ENCODE measurements at places on chromosomes 16 and 17. TPM values are rescaled to one million over a fixed set of nuclear protein-coding genes. Genes with fewer than 3 reads are reported as not detected.

P2RX5 gene
- 1.5 TPM for polyA plus RNA-seq

PRAC1 gene
- not detected for polyA plus RNA-seq

NECAB2 gene
- 2.2 TPM for polyA plus RNA-seq

UTS2R gene
- polyA plus RNA-seq, result 0.57 TPM

- DNase-seq, result no peak
These were observed 6.8 kb upstream of the NOTUM start for GRCh38 chr17:81967533-81968395.

- no peak for DNase-seq
These were observed 338.5 kb downstream of the MAF start for GRCh38 chr16:79261944-79262552.

GRCh38 chr16:3183445-3184139 is 4.4 kb upstream of the OR1F1 start:
- no peak for DNase-seq

DNA sequence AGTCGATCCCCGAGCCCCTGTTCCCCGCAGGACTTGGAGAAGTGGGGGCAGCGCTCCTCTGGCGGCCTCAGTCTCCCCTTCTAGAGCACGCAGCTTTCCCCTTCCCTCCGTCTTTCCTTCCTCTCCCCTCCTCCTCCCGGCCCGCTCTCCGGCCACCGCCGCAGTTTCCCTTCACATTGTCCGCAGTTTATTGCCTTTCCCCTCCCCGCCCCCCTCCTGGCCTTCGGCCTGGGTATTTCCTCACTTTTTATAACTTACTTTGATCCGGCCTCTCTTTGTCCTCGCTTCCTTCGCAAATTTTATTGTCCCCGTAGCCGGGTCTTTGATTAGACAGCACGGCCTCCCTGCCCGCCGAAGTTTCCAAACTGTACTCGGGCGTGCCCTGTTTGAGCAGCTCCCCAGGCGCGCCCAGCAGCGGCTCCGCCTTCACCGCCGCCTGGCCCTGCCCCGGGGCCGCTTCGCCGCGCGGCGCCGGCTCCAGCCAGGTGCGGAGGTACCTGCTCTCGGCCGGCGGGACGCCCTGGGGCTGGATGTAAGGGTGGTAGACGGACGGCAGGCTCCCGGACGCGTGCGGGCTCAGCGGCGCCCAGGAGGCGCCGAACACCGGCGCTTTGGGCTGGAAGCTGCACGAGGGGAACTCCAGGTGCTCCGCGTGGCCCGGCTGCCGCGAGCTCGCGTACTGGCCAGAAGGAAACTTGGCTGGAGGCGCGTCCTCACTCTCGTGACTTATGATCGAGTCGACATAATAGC is 488 bp downstream of the HOXB9 start:
- no peak for DNase-seq

GRCh38 chr16:12390074-12390605 is 413.5 kb downstream of the CPPED1 start:
- DNase-seq, result no peak

GRCh38 chr17:82088838-82089722 is 9.0 kb downstream of the FASN start:
- DNase-seq, result no peak

DNA sequence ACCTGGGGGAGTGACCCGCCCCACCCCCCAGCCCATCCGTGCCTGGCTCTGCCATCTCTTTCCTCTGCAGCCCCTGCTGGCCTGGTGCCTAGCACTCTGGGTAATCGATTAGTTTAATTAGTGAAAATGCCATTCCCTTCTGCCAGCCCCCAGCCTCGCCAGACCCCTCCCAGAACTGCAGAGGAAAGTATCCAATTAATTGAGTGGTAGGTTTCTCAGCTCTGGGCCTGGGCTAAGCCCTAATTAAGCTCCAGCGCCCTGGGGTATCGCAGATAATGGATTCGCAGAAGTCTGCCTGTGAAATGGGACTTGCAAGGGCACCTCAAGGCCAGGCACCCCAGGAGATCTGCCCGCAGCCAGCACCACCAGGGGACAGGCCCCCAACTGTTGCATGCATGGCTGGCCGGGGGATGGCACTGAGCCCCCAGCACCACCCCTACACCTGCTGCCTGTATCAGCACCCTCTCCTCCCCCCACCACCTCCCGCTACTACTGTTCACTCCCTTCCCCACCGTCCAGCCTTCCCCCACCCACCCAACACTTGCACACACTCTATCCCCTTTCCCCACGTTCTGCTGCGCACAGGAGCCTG is 19.7 kb upstream of the SPPL2C start:
- no peak for DNase-seq

GRCh38 chr17:8725881-8726876 is 18.5 kb downstream of the CCDC42 start:
- DNase-seq, result no peak

- no peak for DNase-seq
These were observed 389.8 kb downstream of the HS3ST3B1 start for GRCh38 chr17:14690704-14691103.

GRCh38 chr16:49487746-49488145 is 114.1 kb downstream of the C16orf78 start:
- DNase-seq, result no peak

- no peak for DNase-seq
These were observed 60.8 kb downstream of the WIPI1 start for GRCh38 chr17:68396226-68397107.

- no peak for DNase-seq
These were observed 513 bp upstream of the TBX21 start for GRCh38 chr17:47732399-47733046.

DNA sequence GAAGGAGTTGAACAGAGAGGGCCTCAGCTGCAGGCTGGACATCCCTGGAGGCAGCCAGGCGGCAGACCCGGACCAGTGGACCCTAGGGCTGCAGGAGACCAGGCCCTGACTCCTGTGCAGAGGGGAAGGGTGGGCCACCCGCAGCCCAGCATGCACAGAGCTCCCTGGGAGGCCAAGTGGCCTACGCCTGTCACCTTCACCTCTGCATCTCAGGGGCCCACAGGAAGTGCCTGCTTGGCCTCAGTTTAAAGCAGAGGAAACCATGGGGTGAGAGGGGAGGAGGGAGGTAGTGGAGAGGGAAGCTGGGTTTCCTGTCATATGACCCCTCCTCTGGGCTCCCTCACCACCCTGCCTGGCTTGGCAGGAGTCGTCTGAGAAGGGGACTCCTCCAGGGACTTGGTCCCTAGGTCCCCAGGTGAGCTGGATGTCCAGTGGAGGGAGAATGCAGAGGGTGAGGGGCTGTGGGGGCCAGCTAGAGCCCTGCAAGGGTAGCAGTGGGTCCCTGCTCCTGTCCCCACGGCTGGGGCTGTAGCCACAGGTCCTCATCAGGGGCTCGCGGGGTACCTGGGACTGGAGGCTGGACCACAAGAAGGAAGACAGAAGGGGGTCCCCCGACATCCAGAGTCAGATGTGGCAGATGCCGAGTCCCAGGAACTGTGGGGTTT is at the start of gene TMC8:
Gene TMC8, plus strand, starts transcription at position 335 of the 665 bp plus-strand sequence. CDS start 818 bp downstream, outside the sequence.
- no peak for DNase-seq

- no peak for DNase-seq
These were observed 189.9 kb downstream of the NTN1 start for GRCh38 chr17:9211133-9211765.

DNA sequence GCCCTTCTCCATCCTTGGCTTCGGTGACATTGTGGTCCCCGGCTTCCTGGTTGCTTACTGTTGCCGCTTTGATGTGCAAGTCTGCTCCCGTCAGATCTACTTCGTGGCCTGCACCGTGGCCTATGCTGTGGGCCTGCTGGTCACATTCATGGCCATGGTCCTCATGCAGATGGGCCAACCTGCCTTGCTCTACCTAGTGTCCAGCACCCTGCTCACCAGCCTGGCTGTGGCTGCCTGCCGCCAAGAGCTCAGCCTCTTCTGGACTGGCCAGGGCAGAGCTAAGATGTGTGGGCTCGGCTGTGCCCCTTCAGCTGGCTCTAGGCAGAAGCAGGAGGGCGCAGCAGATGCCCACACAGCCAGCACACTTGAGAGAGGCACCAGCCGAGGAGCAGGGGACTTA is 1.5 kb downstream of the SPPL2C start:
- no peak for DNase-seq

GRCh38 chr17:79948406-79948944 is 87.2 kb downstream of the TBC1D16 start:
- no peak for DNase-seq

GRCh38 chr16:84115919-84116719 is 623 bp downstream of the MBTPS1 start:
- no peak for DNase-seq
